AG04450 (cell line): ENCODE measurements at places on chromosomes 7 and 10. TPM values are rescaled to one million over a fixed set of nuclear protein-coding genes. Genes with fewer than 3 reads are reported as not detected.

TMEM139 gene
- not detected in 2 replicates for polyA plus RNA-seq

FGFR2 gene
- not detected in 2 replicates for polyA plus RNA-seq

RADIL gene
- 0.07 and 0.31 TPM in 2 replicates for polyA plus RNA-seq

DNA sequence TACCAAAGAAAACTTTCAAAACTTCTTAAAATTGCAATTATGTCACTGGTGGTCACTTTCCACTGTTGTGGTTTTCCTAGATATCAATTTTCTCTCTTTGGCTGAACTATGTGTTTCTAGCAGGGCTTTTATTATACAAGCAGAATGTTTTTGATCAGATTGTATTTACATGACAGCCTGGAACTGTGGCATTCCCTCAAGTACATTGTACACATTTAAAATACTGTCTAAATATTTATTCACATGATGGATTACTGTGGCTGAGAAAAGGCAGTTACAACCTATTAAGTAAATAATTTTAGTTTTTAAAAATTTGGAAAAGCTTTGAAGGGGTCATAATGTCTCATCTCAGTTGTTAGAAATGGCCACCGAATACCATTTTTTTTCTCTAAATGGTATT is 231.9 kb upstream of the PPP1R3A start:
- DNase-seq: no peak

DNA sequence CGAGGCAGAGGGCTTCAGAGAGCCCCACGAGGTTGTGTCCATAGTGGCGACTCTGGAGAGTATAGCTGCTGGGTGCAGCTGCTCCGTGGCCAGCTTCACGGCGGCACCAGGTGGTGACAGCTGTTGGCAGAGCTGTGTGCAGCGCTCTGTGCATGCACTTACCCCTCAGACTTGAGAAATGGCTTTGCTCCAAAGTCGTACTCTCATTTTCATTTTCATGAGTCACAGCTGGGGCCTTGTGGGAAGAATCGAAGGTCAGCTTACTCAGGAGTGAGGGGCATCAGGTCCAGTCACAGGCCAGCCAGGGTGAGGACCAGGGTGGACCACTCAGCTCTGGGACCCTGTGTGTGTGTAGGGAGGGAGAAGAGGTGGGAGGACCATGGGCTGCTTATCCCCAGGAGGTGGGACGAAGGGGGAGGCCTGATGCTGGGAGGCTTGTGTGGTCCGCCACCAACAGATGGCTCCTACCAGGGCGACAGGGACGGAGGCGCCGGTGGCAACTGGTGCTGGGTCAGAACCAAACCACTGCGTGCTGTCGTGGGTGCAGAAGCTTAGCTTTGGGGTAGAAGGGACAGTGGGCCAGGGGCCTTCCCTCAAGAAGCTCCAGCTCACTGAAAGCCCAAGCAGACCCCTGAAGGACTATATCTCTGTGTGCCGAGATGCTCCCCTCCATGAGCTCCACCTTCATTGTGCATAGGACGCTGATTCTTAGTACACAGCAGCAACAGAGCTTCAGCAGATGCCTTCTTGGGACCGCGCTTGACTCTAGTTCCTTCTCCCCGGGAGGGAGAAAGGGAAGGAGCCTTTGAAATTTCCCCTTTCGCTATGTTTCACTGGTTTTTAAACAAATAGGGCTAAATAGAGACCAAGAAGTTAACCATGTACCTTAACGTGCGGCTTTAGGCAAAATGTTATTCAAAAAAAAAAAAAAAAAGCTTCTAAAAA is 225.0 kb downstream of the CELF2 start:
- DNase-seq: peak; percentile 51

DNA sequence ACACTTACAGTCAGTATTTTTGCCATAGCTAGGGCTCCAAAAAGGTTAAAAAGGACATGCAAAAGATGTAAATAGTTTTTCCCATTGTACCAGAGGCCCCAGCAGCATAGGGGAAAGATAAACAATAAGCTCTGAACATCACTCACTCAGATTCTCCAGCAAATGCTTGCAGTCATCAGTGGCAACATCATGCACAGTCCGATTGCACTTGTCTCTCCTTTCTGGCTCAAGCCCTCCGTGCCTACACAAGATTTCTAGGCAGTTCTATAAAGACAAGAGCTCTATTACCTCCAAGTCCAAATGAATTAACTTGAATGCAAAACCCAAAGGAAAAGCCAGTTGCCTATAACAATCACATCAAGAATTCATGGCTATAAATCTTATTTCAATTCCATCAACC is 106.3 kb downstream of the CTTNBP2 start:
- no peak for DNase-seq

- DNase-seq: no peak
These were observed 174.4 kb downstream of the ELFN1 start for GRCh38 chr7:1844336-1844950.

DNA sequence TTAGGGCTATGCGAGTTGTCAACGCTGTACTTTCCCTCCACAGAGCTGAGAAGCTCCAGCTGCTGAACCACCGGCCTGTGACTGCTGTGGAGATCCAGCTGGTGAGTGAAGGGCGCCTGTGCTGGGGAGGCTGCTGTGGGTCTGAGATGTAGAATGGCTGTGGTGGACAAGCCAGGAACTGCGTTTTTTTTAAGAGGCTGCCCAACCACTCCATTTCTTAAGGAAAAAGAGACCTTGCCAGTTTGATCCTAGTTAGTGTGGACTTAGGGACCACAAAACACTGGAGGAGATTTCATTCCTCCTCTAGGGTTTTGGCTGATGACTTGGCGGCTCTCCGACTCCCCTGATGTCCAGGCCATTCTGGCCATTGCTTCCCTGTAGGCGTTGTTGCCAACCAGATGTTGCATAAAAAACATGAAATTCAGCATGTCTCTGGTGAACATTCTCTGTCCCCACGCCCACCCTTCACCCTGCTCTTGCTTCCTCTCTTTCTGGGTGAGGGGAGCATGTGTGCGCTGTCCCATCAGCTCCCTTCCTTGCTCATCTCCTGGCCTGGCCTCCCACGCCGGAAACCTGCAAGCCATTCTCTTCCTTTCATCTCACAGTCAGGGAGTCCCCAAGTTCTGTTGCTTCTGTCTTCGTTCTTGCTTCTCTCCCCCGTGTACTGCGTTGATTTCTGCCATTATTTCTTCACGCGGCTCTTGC is 30.9 kb downstream of the CRCP start:
- DNase-seq: peak; percentile 75

GRCh38 chr7:16531707-16532106 is 5.1 kb downstream of the LRRC72 start:
- DNase-seq: no peak
